ENCODE measurements at places on chromosomes 13 and 19.

GRCh38 chr19:16446108-16446723, 25.6 kb downstream of the EPS15L1 start:
- no peak for DNase-seq

GRCh38 chr19:14113762-14114414, 3.7 kb downstream of the PRKACA start:
- peak; percentile 42 for DNase-seq

DNA sequence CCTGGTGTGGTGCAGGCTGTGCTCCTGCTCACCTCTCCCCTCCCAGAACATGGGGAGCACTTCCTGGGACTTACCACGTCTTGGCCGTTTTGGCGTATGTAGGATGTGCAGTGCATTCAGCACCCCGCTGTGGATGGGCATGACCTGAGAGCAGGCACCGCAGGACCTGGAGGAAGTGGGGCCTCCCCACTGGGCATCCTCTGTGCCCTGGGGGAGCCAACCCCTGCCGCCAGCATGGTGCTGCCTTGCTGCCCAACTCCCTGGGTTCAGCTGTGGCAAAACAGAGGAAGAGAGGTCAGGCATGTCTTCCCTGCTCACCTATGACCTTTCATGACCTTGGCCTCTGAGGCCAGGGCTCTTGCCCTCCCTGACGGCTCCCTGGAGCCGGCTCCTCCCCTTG, 103.5 kb downstream of the RAB20 start:
- no peak for DNase-seq

GRCh38 chr13:97695684-97696083, 257.8 kb upstream of the IPO5 start:
- no peak for DNase-seq

GRCh38 chr13:110361365-110361911, 54.4 kb downstream of the COL4A2 start:
- DNase-seq = peak; percentile 83

DNA sequence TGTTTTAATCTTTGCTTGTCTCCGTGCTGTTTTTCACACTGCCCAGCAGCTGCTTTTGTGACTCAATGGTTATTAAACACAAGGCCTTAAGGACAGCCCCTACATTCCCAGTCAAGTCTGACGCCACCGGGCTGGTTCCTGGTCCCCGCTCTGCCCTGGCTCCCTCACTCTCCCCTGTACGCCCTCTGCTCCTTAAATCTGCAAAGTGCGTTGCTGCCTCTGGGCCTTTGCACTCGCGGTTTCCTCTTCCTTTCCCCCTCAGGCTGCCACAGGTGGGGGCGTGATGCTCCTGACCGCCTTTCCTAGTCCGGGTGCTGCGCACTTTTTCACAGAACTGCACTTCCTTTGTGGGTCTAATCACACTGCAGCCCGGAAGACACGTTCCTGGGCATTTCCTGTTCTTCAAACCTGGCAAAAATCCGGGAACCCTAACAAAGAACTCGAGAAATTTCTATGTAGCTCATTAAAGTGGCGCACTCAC, 25.6 kb downstream of the NOSIP start:
- DNase-seq = no peak

DNA sequence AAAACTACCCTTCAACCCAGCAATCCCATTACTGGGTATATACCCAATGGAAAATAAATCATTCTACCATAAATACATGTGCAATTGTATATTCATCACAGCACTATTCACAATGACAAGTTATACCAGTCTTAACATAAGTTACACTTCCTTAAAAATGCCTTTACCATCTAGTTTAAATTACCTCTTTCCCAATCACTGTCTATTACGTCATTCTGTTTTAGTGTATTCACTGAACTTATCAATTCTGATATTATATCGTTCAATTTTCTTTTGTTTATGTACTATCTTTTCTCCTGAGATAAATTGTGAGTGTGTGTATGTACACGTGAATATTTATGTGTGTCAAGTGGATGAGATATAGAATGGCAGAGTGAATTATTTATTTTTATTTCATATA, 1416.8 kb downstream of the OLFM4 start:
- no peak for DNase-seq
